ENCODE measurements at places on chromosomes 4 and X.

DNA sequence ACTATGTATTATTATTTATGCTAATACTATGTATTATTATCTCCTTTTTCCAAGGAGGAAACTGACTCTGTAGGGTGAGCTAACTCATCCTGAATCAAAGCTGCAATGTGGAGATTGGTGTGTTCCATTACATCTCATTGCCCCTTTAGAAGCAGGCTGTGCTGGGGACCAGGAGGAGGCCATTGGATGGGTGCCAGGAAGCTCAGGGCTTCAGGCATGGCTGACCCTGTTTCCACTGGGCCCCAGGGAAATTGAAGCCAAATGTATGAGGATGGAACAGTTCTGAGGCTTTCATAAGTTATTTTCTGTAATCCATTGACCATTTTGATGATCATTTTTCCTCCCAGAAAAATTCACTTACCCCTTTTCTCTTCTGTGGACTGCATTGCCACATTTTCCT, 418.8 kb upstream of the ZFP42 start:
- DNase-seq, result no peak

- no peak for DNase-seq
These were observed 97.4 kb upstream of the MED14 start for GRCh38 chrX:40832723-40833122.

- DNase-seq, result no peak
These were observed 250.4 kb downstream of the ADAMTS3 start for GRCh38 chr4:72318421-72319170.

- no peak for DNase-seq
These were observed 46.1 kb upstream of the GPR78 start for GRCh38 chr4:8534129-8534528.

GRCh38 chr4:10861036-10861435, 176.5 kb upstream of the CLNK start:
- DNase-seq, result no peak

- no peak for DNase-seq
These were observed 172.5 kb upstream of the GPC4 start for GRCh38 chrX:133587818-133588217.

DNA sequence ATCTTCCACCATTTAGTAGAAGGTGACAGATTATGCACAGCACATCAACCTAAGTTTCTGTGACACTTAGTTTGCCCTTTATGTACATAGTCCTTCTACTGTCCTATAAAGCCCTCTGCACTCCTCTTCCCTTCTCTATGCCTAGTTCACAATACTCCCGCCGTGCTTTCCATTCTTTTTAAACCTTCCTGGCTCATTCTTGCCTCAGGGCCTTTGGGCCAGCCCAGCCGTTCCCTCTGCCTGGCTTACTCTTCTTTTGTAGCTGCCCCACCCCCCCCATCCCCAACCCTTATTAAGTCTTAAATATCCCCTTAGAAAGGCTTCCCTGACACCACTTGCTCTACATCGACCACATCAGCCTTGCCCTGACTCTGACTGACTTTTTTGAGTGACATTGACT, 33.0 kb downstream of the SGMS2 start:
- no peak for DNase-seq

DNA sequence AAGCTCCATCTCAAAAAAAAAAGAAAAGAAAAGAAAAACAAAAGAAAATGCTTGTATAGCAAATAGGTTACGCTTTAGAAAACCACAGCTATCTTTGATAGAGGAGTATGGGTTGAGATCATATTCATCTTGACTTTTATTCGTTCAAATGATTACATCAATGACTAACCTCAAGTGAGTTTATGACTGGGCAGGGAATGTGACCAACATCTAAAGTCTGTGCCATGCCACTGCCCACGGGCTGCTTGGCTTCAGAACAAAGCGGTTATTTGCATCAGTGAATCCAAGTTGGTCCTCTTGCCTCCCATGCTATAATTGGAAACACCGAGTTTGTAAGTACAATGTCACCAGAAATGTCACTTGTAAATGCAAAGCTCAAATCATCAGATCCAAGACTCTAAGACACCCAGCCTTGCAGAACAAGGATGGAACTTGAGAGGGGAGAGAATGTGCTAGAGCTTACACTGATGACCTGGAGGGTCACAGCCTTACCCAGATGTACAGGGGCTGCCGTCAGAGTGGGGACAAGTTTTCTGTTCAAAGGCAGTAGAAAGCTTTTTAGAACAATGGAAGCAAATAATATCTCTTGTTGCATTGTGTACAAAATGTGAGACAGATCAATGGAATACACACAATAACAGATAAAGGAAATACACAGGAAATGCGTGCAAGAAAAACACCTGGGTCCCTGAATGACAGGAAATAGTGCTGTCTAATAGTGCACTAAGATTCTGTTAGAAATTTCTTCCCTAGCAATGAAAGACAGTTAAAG, 8.4 kb upstream of the OPN1LW start:
- no peak for DNase-seq

- DNase-seq, result no peak
These were observed 656.7 kb upstream of the NDST4 start for GRCh38 chr4:115770046-115770543.

DNA sequence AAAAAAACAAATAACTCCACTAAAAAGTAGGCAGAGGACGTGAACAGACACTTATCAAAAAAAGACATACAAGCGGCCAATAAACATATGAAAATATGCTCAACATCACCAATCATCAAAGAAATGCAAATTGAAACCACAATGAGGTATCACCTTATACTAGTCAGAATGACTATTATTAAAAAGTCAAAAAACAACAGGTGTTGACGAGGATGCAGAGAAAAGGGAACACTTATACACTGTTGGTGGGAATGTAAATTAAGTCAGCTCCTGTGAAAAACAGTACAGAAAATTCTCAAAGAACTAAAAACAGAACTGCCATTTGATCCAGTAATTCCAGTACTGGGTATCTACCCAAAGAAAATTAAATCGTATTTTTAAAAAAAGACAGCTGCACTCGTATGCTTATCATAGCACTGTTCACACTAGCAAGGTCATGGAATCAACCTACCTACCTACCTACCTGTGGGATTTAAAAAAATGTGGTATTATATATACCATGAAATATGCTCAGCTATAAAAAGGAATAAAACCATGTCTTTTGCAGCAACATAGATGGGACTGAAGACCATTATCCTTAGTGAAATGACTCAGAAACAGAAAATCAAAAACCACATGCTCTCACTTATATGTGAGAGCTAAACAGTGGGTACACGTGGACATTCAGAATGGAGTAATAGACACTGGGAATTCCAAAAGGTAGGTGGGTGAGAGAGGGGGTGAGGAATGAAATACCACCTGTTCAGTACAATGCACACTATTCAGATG, 24.8 kb upstream of the PTPN13 start:
- DNase-seq, result no peak

DNA sequence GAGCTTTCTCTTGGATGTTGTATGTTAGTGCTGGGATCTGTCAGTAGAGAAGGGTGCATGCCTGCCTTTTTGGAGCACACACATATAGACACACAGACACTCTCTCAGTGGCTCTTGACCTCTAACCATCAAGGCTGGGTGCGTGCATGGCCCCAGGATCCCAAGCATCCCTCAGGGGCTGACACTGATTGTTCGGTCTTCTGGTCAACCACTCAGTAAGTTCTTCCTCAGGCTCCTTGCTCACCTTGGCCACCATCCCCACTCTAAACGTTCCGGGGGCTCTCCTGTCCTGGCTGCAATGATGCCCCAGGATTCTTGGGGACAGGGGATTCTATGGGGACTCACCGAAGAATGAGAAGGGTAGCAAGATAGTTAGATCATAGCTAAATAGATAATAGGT, 179.6 kb downstream of the SHOX start:
- no peak for DNase-seq

DNA sequence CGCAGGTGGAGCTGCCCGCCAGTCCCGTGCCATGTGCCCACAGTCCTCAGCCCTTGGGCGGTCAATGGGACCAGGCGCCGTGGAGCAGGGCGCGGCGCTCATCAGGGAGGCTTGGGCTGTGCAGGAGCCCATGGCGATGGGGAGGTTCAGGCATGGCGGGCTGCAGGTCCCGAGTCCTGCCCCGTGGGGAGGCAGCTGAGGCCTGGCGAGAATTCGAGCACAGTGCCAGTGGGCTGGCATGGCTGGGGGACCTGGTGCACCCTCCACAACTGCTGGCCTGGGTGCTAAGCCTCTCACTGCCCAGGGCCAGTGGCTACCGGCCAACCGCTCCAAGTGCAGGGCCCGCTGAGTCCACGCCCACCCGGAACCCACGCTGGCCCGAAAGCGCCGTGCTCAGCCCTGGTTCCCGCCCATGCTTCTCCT, 646.5 kb downstream of the GABRG1 start:
- DNase-seq, result no peak

GRCh38 chr4:55178226-55179005, 53.0 kb upstream of the KDR start:
- DNase-seq, result no peak

DNA sequence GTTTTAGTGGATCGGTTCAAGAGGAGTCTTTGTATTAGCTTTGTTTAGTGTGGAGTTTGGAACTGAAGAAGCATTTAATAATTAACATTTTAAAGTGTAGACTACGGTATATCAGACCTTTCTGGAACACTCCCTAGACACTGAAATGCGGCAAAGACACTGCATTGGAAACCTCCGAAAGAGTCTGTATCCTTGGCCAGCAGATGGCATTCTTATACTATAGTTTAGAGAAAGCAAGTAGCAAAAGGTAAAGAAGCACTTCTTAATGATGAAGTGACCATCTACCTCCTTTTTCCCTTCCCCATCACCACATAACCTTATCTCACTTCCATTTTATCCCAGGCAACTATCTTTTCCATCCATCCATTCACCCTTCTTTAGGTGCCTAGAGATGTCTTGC, 7.6 kb downstream of the FABP2 start:
- DNase-seq, result no peak

- DNase-seq, result no peak
These were observed 1441.5 kb upstream of the IGFBP7 start for GRCh38 chr4:58551676-58552075.

- no peak for DNase-seq
These were observed 210.4 kb downstream of the KLHL4 start for GRCh38 chrX:87728024-87728423.

- no peak for DNase-seq
These were observed 28.2 kb downstream of the SULT1E1 start for GRCh38 chr4:69831646-69832325.

- no peak for DNase-seq
These were observed 11.2 kb downstream of the PJA1 start for GRCh38 chrX:69154051-69154450.

- DNase-seq, result no peak
These were observed 494.7 kb downstream of the TRAM1L1 start for GRCh38 chr4:116590648-116591047.

GRCh38 chrX:127085939-127086338, 266.4 kb downstream of the PRR32 start:
- DNase-seq, result no peak

DNA sequence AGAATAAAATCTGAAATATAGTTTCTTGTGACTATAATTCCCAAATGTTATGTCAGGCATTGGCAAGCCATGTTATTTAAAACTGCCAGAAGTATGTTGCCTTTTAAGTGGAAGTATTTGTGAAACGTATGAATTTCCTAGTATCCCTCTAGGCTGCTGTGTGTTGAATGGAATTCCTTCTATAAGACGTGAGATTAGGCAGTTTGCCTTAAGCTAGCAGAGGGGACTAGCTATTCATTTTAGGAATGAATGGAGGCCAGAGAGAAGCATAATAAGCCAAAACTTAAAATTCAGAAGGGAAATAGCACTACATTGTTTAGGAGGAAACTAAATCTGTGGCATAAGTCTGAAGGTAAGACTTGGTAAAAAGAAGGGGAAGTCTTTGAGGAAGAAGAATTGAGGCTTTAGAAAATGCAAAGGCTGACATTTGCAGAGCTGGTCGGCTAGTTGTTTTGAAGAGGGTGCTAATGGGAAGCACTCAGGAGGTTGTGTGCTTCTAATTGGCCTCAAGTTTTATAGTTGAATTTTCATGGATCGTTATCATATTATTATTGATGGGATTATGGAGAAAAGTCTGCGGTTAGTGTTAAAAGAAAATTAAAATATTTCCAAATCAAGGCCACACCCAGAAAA, 57.1 kb downstream of the TMEM131L start:
- DNase-seq, result no peak

DNA sequence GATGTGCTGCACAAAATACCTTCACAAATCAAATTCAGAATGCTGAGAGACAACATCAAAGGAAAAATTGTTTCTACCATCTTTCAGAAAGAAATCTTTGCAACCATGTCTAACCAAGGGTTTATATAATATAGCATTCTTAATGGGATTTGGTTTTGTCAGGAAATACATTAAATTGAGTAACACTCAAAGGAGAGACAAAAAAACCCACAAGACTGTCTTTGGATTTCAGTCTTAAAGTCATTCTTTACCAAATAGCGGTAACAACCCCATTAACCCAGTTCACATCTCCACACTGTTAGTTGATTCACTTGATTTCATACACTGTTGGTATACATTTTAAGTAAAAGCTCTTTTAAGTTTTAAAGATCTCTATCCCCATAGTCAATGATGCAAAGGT, 145.7 kb upstream of the EDNRA start:
- DNase-seq, result no peak

DNA sequence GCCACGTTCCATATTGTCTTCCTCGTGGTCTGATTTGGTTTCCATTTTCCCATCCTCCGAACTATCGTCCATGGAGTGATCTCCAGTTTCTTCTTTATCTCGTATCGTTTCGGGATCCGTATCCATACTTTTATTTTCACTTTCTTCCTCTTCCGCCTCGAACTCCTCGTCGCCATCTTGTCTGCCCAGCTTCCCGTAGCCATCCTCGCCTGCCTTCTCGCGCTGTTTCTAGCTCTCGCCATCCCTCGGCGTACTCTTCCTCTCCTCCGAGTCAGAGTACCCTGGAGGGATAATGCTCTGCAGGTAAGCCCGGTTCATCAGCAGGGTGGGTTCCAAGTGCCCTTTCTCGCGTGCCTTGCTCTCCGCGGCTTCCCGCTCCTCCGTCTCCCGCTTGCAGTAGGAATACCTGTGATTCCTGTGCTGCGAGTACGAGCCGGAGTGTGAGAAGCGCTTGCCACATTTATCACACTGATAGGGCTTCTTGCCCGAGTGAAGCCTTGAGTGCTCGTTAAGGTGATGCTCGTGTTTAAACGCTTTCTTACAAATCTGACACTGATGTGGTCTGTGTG, 134.5 kb upstream of the TAPT1 start:
- no peak for DNase-seq

DNA sequence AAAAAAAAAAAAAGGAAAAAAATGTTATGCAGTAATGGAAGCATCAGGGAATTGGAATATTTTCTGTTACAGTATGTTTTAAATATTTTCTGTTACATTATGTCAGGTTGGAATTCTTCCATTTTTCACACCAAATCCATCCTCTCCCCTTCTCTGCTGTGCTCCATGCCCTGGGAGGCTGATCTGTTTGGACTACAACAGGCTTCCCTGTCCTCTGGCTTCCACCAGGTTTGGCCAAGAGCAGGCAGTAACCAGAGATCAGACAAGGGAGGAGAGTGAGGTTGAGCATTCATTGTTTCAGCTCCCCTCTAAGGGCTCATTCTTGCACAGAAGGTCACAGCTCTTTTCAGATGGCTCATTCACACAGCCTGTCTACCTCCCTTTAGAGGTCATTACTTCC, 11.7 kb upstream of the TMEM184C start:
- no peak for DNase-seq

GRCh38 chrX:24259544-24260240, 54.2 kb downstream of the SUPT20HL2 start:
- DNase-seq, result no peak

- DNase-seq, result no peak
These were observed 27.1 kb upstream of the REST start for GRCh38 chr4:56880572-56880971.
